ENCODE measurements at places on chromosomes 3 and 15.

DNA sequence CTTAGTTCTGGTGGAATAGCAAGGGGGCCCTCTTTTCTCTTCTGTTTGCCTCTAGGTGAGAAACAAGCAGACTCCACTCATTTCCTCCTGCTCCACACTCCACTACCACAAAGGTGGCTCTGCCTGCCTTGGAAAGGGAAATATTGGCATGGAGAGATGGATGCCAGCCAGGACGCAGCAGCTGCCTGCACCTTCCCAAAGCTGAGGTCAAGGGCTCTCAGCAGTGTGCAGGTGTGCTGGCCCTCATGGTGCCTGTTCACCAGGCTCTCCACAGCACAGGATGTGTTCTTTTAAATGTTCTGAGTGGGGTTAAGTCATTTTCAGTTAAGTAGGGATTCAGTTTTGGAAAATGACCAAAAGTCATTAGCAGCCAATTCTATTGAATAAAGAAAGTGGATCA is 211.2 kb upstream of the STRIT1 start:
- no peak for DNase-seq

DNA sequence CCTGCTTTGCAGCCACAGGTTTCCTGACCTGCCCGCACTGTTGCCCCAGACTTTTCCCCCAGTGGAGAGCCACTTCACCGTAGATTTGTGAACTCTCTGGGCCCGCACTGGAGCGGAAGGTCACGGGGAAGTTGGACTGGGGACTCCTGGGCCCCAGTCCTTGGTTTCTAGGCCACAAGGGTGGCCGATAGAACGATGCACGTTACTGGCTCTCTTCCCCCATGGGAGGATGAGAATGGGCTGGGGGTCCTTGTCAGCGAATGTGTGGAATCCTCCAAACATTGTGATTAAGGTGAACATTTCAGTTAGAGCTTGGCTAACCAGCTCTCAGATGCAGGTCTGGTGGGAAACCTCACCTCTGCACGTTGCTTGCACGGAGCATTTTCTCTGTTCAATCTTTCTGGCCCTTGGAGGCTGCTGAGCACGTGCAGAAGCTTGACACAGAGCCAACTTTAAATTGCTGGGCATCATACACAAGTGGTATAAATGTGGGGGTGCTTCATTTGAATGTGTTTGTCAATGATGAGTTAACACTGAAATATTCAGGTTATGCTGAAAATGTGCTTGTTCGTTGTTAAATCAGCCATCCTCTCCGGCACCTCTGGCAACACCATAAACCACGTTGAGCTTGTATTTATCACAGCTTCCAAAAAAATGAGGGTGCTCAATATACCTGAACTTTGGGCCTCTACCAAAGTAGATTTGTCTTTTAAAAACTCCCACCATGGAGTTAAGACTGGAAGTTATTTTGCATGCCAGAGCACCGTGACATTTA is 976 bp downstream of the DIS3L start:
- DNase-seq: no peak

GRCh38 chr3:8979262-8979661 is 16.0 kb upstream of the RAD18 start:
- DNase-seq: no peak

DNA sequence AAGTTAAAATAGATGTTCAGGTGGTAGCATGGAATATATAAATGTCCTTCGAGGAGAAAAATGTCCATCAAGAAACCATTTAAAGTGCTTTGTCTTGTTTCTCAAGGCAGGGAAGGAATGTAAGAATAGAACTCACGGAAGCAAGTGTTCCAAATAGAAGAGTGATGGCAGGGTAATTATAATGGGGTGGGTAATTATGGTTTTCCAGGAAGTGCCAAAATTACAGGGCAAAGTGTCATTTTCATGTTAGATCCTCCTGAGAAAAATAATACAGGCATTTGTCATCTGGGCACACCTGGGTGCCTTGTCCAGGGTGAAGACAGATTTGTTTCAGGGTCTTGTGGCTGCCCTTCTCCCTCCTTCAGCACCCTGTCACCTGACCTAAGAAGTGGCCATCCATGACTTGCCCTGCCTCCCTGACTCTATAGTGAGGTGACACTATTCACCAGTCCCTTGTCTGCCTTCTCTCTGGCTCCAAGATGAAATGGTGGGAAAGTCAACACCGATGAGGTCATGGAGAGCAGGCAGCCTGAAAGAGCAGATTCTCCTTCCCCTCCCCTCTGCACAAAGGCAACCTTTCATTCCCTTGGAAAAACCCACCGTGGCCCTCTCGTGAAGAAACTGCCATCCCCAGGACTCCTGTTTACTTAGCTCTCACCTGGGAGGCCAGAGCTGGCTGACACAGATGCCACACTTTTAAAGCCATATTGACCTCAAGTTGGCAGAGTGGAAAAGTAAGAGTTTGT is 45.1 kb upstream of the AMOTL2 start:
- DNase-seq: no peak

- DNase-seq: no peak
Measured at GRCh38 chr3:46375814-46376213, 5.1 kb downstream of the CCR5 start.

DNA sequence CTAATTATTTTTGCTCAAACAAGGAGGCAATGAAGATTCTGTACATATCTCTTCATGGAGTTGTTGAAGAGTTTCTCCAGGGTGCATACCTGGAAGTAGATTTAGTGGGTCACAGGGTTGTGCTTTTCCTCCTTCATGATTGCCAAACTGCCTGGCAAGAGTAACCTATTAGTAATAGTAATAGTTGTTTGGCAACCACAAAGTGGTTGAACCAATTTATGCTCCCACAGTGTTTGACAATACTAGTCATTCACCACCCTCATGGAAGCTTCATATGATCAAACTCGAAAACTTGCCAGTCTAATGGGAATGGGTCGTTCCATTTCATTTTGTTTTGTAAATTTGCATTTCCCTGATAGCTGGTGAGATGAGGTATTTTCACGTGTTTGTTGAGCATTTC is 57.8 kb downstream of the TLE3 start:
- no peak for DNase-seq

DNA sequence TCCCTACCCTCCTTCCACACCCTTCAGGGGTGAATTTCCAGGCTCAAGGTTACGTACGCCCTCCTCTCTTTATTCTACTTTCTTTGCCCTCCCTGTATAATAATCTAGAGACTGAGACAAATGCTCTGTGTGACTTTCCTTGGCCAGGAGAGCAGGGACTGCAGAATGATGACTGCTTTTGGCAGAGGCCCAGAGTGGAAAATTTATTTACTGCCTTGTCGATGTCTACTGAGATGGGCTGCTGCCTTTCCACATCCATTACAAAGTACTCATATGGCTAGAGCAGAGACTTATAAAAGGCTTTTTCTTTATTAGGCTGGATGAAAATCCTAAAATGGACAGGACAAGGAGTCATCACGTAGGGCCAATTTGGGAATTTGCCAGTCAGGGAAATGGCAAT is 576.2 kb downstream of the TUSC7 start:
- no peak for DNase-seq

- no peak for DNase-seq
Measured at GRCh38 chr15:84752700-84753099, 4.3 kb downstream of the ZNF592 start.

DNA sequence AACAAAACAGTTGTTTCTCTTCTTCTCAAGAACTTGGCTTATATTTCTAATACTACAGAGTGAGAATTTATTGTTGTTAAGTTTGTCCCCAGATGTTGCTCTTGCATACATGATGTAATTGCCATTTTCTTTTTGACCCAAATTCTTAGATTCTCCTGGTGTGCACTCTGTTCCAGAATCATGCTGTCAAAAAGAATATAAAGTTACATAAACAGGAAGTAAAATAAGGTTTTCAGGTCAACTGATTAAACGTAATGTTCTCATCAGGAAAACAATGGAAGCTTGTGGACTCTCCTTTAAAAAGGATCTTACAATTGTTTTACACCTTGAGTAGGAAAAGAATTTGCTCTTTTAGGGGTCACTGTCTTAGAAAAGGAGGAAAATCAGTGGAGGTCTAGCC is 121.8 kb downstream of the ADAM10 start:
- no peak for DNase-seq

- no peak for DNase-seq
Measured at GRCh38 chr15:90022905-90023700, 22.0 kb downstream of the ZNF710 start.

- no peak for DNase-seq
Measured at GRCh38 chr15:89227425-89227824, 6.0 kb upstream of the RLBP1 start.

- DNase-seq: no peak
Measured at GRCh38 chr3:47414161-47414564, 33.3 kb downstream of the PTPN23 start.

DNA sequence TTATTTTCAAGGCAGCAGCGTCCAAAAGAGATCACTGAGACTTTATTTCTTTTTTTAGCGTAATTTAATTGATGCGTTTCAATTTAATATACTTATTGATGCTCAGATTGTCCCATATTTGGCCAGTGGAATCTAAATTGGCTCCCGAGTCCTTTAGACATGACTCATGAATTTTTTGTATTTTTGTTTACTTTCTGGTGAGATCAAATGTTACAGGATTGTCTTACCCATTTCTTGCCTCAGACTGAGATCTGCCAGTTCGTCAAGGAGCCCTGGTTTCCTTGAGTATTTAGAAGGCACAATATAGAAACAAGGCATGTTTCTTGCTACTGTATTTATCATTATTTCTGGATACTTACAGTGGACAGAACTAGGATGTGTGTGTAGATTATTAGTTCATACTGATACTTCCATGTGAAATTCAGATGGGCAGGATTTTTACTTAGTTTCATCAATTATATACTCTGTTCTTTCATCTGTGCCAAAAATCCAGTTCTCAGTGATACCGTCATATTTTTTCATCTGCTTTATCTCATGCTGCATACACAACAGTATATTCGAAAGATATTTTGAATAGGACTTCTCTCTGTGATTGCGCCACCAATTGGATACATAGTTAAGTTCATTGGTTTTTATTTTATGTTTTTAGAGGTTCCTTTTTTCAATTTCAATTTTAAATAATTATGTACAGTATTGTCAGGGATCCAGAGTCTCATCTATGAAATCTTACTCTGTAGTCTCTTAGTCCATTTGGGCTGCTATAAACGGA is 436.9 kb upstream of the C2CD4B start:
- no peak for DNase-seq

DNA sequence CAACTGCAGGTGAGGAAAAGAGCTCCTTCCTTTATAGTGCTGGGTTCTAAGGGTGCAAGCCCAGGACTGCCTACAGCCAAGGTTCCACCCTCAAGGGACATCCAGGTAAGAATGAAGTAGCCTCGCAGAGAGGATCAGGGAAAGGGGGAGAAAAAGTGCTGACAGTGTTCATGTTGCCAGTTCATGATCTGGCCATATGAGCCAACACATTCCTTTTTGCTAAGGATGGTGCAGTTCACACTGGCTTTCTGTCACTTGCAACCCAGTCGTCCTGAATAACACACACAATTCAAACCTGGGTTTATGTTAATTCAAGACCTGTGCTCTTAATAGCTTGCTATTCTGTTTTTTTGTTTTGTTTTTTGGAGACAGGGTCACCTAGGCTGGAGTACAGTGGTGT is 9.0 kb downstream of the CLN6 start:
- DNase-seq: no peak

DNA sequence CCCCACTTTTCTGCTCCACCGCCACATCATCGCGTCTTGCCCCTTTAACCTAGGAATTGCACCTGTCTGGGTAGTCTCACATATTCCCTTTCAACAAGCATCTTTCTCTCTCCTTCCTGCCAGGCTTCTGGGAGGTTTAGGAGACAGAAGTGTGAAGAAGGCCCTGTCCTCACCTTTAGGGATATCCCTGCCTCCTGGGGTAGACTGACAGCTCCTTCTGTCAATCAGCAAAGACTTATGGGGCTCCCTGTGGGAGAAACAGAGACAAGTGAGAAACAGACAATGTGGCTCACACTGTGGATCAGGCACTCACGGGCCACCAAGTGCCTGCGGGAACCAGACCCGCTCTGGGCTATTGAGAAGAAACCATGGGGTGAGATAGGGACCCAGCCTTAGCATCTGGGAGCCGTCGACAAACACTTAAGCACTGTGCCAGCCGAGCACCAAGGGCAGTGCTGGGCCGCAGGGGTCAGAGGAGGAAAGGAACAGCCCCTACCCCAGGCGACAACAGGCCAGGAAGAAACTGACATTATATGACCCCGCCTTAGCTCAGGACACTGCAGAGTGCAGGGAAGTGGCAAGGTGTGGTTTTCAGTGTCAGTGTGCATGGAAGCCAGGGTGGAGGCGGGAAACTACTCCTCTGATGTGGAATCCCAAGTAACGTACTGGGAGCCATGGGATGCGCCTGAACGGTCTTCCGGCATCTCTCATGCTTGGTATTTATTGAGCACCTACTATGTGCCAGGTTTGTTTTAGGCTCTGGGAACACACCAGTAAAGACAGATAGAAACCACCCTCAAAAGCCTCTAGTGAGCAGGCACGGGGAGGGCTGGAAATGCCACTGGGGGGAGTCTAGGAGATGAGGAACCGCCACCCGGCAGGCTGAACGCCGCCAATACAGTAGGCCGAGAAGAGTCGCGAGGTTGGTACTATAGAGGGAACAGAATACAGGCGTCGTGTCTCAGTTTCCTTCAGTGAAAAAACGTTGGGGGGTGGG is 1.8 kb downstream of the EFCC1 start:
- DNase-seq: no peak

DNA sequence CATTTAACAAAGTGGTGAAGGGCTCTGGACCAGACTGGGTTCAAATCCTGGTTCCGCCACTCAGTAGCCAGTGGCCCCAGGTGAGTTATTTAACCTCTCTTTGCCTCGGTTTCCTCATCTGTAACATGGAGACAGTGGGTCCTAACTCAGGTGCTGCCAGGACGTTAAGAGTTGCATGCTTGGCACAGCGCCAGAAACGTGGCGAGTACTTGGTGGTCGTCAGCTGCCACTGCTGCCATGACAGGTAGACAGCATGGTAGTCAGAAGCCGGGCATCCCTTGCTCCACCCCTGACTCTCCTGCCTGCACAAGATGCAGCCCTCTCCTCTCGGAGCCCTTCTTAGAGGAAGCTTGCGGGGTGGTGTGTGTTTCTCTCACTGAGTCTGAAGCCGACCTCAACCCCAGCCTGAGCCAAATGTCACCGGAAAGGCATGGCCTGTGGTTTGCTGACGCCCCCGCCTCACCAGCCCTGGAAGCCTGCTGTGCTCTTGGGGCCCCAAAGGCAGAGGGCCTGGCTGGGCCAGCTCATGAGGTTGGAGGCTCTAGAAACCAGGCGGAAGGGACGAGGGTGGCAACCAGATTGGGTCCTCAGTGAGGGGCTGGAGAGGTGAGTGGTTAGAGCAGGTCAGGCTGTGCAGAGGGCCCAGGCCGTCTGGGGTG is 160.8 kb upstream of the TLE3 start:
- no peak for DNase-seq

- DNase-seq: no peak
Measured at GRCh38 chr3:11619461-11619860, 24.3 kb downstream of the VGLL4 start.

- DNase-seq: no peak
Measured at GRCh38 chr3:27554706-27555105, 70.5 kb upstream of the SLC4A7 start.

DNA sequence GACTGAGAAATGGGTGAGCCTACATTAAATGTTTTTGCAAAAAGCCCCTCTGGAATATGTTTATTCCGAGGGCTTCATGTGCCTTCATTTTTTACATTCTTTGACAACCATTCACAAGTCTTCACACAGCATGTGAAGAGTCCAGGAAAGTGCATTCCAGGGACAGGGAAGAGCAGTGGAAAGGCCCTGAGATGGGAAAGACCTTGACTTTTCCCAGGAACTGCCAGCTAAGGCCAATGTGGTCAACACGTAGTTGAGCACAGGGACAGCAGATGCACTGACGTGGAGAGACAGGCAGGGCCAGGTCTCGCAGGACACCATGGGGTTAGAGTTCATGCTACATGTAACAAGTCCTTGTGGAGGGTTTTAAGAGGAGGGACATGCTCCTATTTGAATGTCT is 21.7 kb downstream of the SSR3 start:
- no peak for DNase-seq

Measured in left renal pelvis (tissue), 4 donors.